Stimulated activated naive CD4-positive, alpha-beta T cell (primary cell): ENCODE measurements at places on chromosomes 3 and 15.

DNA sequence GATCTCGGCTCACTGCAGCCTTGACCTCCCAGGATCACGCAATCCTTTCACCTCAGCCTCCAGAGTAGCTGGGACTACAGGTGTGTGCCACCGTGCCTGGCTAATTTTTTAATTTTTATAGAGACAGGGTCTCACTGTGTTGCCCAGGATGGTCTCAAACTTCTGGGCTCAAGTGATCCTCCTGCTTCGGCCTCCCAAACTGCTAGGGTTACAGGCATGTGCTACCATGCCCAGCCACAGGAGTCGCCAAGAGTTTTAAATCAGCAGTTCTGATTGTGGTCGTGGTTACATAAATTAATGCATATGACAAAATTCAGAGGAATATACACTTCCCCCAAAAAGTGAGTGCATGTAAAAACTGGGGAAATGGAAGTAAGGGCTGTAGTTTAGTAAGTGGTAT, 32.9 kb downstream of the MEGF11 start:
- no peak for DNase-seq

DNA sequence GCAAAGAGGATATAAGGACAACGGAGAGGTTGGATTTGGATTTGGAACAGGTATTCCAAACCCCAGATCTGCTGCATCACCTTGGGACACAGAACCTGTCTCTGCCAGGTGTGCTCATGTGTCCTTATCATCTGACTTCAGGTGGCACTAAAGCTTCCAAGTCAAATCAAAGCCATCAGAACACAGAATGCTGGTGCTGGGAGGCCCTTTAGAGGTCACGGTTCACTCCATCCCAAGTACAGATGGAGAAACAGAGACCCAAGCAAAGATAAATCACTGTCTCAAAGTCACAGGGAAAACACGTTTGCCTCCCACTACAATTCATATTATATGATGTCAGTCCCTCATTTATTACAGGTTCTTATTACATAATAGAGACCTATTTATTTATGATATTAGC, 72.8 kb downstream of the HES1 start:
- DNase-seq = no peak

- DNase-seq = no peak
Observed at GRCh38 chr3:7847021-7847420, 654.6 kb upstream of the LMCD1 start.

DNA sequence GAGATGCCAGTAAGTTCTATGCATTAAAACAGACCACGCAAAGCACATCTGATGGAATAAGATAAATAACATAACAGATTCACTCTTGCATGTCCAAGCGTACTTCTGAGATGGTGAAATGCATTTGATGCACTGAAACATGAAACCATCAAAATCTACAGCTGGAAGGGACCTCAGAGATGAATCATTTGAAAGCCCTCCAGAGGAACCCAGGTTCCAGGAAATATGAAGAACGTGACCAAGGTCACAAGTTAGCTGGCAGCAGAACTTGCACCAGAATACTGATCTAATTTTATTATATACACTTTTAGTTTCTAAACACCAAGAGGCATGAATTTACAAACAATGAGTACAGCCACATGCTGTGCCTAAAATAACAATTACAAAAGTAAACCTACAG, 957.1 kb downstream of the FHIT start:
- no peak for DNase-seq

- no peak for DNase-seq
Observed at GRCh38 chr3:79187426-79187825, 580.4 kb downstream of the ROBO1 start.
